Activated CD4-positive, alpha-beta T cell treated with anti-CD3 and anti-CD28 coated beads, Interleukin-2, amount 50 U/mL, for 4 hours (primary cell): ENCODE measurements at places on chromosomes 6 and 20.
A peak's percentile ranks its signal among the peaks of the same experiment; 100 is the strongest.

- no peak for DNase-seq
These were observed 4.2 kb downstream of the TPD52L1 start for GRCh38 chr6:125157725-125158124.

DNA sequence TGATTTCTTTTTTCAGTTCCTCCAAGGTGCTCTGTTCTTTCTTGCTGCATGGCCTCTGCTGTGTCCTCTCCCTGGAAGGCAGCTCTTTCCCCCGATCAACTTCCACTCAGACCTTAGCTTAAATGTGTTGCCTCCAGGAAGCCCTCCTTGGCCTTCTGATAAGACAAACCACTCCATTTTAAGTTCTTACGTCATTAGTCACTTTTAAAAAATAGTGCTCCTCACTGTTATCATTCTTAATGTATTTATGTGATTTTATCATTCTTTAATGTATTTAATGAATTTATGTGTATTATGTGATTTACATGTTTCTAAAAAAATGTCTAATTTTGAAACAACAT, 12.2 kb upstream of the MANBAL start:
- no peak for DNase-seq

DNA sequence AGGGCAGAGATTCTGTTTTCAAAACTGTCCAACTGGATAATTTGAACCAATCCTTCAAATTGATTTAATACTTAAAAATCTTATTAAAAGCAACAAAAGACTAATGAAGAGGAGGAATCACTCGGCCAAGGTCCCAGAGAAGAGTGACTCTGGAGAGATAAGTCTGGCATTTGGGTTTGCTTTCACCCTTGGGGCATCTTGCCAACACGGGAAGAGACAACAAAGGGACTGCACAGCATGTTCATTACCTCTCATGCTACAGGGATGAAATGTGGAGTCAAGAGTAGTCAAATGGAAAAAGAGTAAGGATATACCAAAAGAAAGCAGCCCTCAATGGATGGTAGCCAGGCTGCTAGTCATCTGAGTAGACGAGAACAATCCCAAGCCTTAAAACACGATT, 68.2 kb downstream of the KHDRBS2 start:
- DNase-seq = no peak

DNA sequence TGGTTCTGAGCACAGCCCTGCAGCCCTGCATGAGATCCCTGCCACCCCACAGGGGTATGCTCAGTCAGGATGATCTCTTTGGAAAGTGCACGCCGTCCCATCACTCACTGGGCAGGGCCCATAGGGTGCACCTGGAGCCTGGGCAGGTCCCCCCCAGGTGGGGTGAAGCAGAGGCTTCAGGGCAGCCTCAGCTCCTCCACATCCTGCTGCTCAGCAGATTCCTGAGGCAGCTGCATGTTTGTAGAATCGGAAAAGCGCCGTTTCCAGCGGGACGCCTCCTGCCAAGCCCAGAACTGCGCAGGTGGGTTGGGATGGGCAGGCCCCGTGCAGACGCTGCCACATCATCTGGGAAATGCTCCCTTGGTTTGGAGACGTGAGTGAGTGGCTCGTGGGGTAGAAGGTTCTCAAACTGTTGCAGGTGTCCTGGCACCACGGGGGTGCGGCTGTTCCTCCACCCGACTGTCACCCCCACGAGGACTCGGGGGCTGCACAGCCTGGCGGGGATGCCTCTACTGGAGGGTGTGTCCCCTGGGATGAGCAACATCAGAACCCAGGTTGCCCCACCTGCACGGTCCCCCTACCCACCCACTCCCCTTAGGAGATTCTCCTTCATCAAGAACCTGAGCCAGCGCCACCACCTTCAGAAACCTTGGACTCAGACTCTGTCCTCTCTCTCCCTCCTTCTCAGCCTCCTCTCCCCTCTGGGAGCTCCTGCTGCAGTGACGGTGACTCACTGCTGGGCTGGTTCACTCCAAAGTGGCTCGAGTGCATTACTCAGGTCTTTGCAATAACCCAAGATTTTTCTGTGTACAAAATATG, 334.1 kb downstream of the TAF4 start:
- DNase-seq = no peak

DNA sequence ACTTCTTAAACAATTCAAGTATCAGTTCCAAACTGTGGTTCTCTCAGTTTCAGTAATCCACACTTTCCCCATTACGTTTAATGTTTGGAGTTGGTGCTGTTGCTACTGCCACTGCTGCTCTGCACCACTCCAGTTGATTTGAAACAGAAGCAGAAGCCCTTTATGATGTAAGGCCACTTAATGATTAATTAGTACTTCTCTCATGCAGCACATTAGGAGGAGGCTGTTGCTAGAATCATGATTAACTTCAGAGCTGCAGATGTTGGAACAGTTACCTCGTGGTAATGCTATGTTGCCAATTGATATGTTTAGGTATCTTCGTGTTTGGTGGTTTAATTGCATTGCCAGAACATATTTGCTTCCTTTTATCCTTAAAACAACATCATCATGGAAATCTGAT, 986.2 kb upstream of the CITED2 start:
- no peak for DNase-seq

DNA sequence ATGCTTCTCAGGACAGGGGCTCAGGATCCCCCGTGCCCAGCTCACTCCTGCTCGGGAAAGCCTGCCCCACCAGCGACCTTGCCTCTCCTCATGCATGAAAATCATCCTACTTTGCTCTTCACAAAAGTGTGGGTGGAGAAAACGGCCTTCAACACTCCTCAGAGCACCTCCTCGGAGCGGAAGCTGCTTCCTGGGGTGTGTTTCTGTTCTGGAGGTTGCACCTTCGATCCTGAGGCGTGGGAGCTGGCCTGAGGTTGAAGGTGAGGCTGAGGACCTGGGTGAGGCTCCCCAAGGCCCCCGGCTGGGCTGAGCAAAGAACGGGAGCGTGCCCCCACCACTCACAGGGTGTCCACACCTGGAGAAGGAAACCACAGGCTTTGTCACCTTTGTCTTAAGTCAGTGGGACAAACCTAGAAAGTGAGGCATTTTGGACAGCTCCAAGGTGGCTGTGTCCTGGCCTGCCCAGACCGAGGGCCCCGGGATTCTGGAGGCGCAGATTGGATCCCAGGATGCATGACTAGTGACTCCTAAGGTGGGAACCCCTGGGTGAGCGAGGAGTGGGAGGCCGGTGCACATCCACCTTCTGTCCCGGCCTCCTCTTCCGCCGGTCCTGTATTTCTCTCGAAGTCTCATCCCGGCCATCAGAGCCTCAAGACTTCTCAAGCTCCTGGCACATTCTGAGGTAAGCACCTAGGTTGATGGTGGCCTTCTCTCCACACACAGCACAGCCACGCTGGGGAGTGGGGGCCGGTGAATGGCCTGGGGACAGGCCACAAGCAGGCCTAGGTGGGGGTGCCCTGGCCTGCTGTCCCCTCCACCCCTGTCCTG, 104.7 kb downstream of the TMEM242 start:
- no peak for DNase-seq

DNA sequence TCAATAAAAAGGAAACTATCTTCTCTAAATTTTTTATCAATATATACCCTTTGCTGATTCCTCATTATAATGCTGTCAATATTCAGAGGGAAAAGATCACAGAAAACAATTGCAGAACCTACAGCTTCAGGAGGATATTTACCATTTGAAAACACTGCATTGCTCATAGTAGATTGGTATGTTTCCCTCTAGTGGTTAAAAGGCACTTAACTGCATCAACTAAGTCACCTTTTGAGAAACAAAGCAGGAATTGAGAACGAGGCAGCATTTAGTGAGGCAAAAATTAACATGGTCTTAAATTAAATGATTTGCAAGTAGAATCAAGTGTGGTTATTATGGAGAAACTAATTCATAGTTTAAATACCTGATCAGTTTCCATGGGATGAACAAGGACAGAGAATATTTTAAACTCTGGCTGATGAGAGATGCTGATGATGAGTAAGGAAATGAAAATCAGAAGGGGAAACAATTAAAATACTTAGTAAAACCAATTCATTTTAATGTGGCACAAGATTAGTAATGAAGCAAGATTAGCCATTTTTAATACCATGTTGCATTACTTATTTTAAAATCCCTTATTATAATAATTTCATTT, 642.1 kb downstream of the EPHA7 start:
- no peak for DNase-seq

DNA sequence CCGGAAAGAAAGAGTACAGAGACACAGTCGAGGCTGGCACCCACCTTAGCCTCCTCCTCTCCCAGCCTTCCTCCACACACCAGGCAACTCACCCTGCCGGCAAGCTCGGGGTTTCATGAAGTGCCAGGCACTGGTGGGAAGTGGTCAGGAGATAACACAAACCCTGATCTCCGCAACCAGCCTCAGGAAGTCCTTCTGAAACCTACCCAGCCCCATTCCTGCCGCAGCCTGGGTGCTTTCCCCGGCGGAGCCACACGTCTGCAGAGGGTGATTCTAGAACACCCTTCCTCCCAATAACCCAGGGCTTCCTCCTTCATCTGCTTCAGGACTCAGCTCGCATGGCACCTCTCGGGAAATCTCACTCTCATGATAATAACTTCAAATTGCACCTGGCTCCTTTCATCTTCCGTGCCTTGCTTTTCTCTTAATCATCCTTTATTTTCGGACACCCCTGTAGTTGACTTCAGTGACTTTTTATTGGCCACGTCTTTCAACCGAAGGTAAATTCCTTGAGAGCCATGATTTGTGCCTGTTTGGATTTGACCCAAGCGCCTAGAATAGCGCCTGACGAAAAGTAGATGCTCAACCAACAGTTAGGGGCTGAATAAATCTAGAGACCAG, 8.7 kb upstream of the HLA-E start:
- DNase-seq = no peak

- no peak for DNase-seq
These were observed 92.9 kb downstream of the SHLD1 start for GRCh38 chr20:5843054-5843592.

DNA sequence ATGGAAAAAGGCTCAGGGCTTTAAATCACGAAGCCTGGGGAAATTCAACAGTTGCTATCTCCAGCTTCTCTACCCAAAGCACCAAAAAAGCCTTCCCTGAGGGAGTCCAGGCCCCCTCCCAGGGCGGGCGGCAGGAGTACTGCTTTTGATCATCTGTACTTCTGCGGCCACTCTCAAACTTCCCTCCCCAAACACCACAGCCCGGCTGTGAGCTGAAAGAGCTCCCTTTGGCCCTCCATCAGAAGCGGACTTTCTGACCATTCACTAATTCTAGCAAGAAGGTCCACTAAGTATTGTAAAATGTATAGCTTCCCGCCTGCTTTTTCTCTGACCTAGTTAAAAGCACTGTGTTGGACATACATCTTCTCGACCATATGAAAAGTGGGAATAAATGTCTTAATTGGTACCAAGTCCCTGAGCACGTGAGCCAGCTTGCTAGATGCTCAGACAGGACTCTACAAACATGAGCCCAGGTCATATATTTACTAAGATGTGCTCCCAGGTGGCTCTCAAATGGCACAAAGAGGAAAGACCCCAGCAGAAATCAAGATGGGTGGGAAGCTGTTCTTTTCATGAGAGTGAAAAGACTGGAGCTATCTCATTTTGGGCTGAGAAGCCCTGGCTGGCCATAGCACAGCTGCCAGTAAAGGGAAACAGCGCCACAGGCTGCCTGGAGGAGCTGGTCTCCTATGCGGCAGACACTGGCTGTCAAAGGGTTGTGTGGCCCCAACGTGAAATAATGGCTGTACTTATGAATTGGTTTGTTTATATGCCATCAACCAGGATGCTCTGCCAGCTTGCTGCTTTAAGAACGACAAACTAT, 58.6 kb downstream of the GFOD1 start:
- DNase-seq = no peak

DNA sequence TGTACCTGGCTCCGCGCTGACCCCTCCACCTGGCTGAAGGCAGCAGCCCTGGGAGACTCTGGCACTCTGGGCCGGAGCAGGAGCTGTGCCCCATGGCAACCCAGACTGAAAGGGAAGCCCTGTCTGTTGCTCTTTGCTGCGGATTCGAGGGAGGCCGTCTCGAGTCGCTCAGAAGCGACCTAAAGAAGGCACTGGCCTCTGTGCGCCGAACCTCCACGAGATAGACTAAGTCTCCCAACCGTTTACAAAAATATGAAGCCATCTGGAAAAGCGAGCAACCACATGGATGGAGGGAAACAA, 10.5 kb upstream of the TBX18 start:
- no peak for DNase-seq

DNA sequence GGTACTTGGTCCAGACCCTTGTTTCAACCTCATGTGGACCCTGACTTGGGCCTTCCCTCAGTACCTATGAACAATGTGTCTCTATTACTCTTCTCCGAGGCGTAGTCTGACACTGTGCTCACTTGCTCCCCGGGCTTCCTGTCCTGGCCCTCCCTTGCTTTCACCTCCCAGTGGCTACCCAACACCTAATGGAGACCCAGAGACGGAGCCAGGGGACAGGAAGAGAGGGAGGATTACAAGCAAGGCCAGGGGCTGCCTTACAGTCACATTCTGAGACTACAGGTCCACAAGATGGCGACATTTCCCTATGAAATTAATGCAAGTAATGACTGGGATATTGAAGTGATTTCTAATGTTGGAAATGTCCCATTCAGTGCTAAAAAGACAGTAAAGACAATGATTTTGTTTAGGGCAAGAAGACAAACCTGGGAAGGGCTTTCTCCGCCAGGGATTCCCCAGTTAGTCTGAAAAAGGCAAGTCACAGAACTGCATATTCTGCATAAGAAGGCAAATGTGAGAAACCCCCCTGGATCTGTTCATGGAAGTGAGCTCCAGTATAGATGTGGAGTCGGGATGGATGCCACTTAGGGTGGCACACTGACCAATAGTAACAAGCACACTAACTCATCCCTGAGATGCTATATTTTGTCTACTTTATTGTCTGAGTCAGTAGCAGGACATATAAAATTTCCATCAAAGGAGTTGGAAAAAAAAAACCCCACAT, 44.0 kb upstream of the ZBTB24 start:
- peak; percentile 34 for DNase-seq

DNA sequence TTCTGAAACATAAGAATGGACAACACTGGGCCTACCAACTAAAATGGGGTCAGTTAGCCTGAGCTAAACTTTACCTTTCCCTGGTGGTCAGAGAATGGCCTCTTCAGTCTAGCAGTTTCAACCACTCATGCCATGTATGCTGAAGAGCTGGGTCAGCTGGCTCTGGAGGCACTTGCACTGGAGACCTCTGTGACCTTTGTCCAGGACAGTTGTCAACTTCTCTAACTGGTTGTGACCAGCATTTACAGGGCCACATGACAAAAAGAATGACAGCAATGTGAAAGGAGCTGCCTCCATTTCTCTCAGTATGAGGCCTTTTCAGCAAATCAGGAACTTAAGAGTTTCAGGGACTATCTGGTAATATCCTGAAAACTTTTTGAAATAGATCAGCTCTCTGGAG, 59.9 kb upstream of the TMEM30A start:
- DNase-seq = no peak
